ENCODE measurements at places on chromosomes 1 and 21. TPM values are rescaled to one million over a fixed set of nuclear protein-coding genes. Genes with fewer than 3 reads are reported as not detected.
A peak's percentile ranks its signal among the peaks of the same experiment; 100 is the strongest.

PCAT6 gene
- 0.83 TPM for total RNA-seq

TMEM81 gene
- 3.5 TPM for total RNA-seq

FOXO6 gene
- 0.55 TPM for total RNA-seq

PRAMEF14 gene
- not detected for total RNA-seq

LDLRAD1 gene
- not detected for total RNA-seq

PLA2G2C gene
- not detected for total RNA-seq

LCE2C gene
- not detected for total RNA-seq

PEAR1 gene
- total RNA-seq, result not detected

GRCh38 chr1:169070547-169070946 is 35.9 kb upstream of the ATP1B1 start:
- no peak overlapping the region for H3K4me3 ChIP-seq
- no peaks in the 10 kb centered on the region for H3K4me1 ChIP-seq
- H3K27ac ChIP-seq, result no peak overlapping the region
- H3K27me3 ChIP-seq, result peaks cover 12% of the 10 kb centered on the region

- no peaks in the 10 kb centered on the region for H3K36me3 ChIP-seq
- H3K27me3 ChIP-seq, result peaks cover 14% of the 10 kb centered on the region
- H3K4me1 ChIP-seq, result peaks cover 13% of the 10 kb centered on the region
- H3K4me3 ChIP-seq, result peak overlapping the region; percentile 56
These were observed 4.5 kb downstream of the C1orf232 start for GRCh38 chr1:26164036-26164860.

GRCh38 chr1:220884109-220884980 is 5.1 kb downstream of the HLX start:
- no peak for DNase-seq
- H3K36me3 ChIP-seq, result peaks cover 33% of the 10 kb centered on the region
- H3K27me3 ChIP-seq, result peaks cover 26% of the 10 kb centered on the region
- H3K27ac ChIP-seq, result no peak overlapping the region
- peaks cover 31% of the 10 kb centered on the region for H3K4me1 ChIP-seq
- no peak overlapping the region for H3K4me3 ChIP-seq

- no peaks in the 10 kb centered on the region for H3K27me3 ChIP-seq
- H3K36me3 ChIP-seq, result no peaks in the 10 kb centered on the region
- peaks cover 20% of the 10 kb centered on the region for H3K4me1 ChIP-seq
- no peak for DNase-seq
- no peak overlapping the region for H3K27ac ChIP-seq
These were observed 200.7 kb downstream of the LHX8 start for GRCh38 chr1:75334876-75335389.

GRCh38 chr1:239833723-239834122 is 258.0 kb upstream of the FMN2 start:
- no peaks in the 10 kb centered on the region for H3K36me3 ChIP-seq
- no peaks in the 10 kb centered on the region for H3K4me1 ChIP-seq
- no peak overlapping the region for H3K4me3 ChIP-seq
- DNase-seq, result no peak
- H3K27me3 ChIP-seq, result no peaks in the 10 kb centered on the region
- no peak overlapping the region for H3K27ac ChIP-seq

DNA sequence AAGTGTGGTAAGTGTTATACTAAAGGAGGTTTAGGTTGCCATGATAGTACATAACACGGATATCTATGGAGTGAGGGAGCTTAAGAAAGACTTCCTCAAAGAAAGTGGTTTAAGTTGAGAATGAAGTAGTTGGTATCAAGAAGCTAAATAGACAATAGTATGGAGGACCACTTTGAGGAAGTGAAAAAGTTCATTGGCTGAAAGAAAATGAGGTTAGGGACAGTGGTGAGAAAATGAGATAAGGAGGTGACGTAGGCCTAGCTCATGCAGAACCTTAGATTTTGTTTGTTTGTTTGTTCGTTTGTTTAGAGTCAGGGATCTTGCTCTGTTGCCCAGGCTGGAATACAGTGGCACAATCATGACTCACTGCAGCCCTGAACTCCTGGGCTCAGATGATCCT is 72.2 kb upstream of the PPIH start:
- no peak overlapping the region for H3K4me3 ChIP-seq
- DNase-seq, result no peak
- no peaks in the 10 kb centered on the region for H3K27me3 ChIP-seq
- H3K4me1 ChIP-seq, result peaks cover 3% of the 10 kb centered on the region

DNA sequence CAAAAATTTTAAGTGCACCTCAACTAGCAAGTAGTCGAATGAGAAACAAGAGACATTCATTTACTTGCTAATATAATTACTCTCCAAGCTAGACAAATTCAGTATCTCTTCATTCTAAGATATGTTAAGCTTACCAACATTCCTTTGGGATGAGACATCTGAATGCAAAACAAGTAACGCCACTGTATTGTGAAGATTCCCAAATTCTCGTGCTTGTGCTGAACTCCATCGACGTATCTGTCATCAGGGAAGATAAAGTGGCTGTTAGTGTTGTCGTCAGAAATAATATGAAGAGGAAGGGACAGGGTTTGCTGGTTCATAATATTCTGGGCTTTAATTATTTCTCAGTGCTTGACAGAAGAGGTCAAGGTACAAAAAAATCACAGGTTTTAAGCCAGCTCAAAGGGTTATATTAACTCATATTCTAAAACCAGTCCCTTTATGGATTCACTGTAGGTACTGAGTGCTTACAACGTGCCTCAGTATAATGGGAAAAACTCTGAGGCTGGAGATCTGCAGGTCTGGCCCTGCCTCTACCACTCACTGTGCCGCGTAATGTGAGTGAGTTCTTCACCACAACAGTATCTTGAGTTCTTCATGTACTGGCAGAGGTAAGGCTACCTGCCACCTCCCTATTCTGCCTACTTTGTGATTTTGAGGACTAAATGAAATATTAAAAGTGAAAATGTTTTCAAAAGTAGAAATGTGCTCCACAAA is 42.0 kb downstream of the PCSK9 start:
- no peak for DNase-seq
- H3K27ac ChIP-seq, result no peak overlapping the region
- H3K36me3 ChIP-seq, result peaks cover 96% of the 10 kb centered on the region
- H3K27me3 ChIP-seq, result no peaks in the 10 kb centered on the region
- no peaks in the 10 kb centered on the region for H3K4me1 ChIP-seq

- DNase-seq, result no peak
- peaks cover 2% of the 10 kb centered on the region for H3K4me1 ChIP-seq
- H3K27ac ChIP-seq, result no peak overlapping the region
- no peak overlapping the region for H3K4me3 ChIP-seq
- no peaks in the 10 kb centered on the region for H3K36me3 ChIP-seq
- peaks cover 17% of the 10 kb centered on the region for H3K27me3 ChIP-seq
These were observed 18.1 kb downstream of the RD3 start for GRCh38 chr1:211473823-211474222.

- no peak overlapping the region for H3K4me3 ChIP-seq
- H3K27me3 ChIP-seq, result peaks cover 19% of the 10 kb centered on the region
- no peaks in the 10 kb centered on the region for H3K4me1 ChIP-seq
- DNase-seq, result no peak
- H3K27ac ChIP-seq, result no peak overlapping the region
- no peaks in the 10 kb centered on the region for H3K36me3 ChIP-seq
These were observed 70.6 kb upstream of the GJB5 start for GRCh38 chr1:34684266-34684665.

GRCh38 chr1:61425040-61425439 is 299.9 kb downstream of the TM2D1 start:
- H3K4me1 ChIP-seq, result peaks cover 5% of the 10 kb centered on the region
- H3K36me3 ChIP-seq, result no peaks in the 10 kb centered on the region
- no peak overlapping the region for H3K27ac ChIP-seq
- no peaks in the 10 kb centered on the region for H3K27me3 ChIP-seq
- no peak overlapping the region for H3K4me3 ChIP-seq
- no peak for DNase-seq

GRCh38 chr1:210951279-210951678 is 182.7 kb downstream of the KCNH1 start:
- no peaks in the 10 kb centered on the region for H3K36me3 ChIP-seq
- H3K27ac ChIP-seq, result no peak overlapping the region
- H3K27me3 ChIP-seq, result no peaks in the 10 kb centered on the region
- no peaks in the 10 kb centered on the region for H3K4me1 ChIP-seq

DNA sequence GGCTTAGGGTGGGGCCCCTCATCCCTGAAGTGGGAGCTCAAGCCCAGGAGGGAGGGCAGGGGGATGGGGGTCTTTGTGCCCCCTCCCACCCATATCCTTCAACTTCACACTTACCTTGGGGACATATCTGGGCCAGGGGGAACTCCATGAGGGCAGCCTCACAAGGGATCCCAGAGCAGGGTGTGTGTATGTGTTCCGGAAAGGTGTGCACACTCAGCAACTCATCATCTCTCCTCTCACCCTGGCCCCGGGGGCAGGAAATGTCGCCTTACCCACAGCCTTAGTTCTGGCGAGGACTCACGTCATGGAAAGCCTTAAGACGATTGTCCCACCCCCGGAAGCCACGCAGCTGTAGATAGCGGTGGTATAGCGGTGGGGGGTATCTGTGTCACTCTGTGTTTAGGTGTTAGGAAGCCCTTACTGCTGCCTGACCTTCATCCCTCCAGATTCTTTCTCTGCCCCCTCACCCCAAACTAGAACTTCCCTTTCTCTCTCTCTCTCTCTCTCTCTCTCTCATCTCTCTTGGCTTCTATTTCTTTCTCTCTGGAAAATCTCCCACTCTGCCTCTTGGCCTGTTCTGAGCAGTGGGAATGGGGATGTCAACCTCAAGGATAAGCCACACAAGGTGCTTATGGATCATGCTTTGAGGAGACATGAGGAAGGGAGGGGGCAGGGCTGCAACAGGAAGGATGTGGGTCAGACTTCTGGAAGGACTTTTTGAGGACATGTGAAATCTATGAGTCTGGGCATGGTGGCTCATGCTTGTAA is at the start of gene SH2D2A:
Gene SH2D2A (minus strand): TSS at position 288 of the 768 bp plus-strand sequence. CDS start 140 bp downstream, at position 148.
- peak within 1 kb of the TSS; percentile 58 for H3K4me3 ChIP-seq
- H3K4me1 ChIP-seq, result peaks cover 32% of the 10 kb centered on the region
- H3K27ac ChIP-seq, result peak within 1 kb of the TSS; percentile 65
- H3K36me3 ChIP-seq, result no peaks in the 10 kb centered on the region

GRCh38 chr1:39720094-39720999 is 18.3 kb upstream of the PPIE start:
- H3K4me1 ChIP-seq, result peaks cover 2% of the 10 kb centered on the region
- no peak overlapping the region for H3K27ac ChIP-seq
- no peak for DNase-seq
- H3K27me3 ChIP-seq, result peaks cover 37% of the 10 kb centered on the region

- no peak overlapping the region for H3K27ac ChIP-seq
- no peak for DNase-seq
- H3K4me3 ChIP-seq, result no peak overlapping the region
- no peaks in the 10 kb centered on the region for H3K27me3 ChIP-seq
These were observed 129.1 kb downstream of the S1PR1 start for GRCh38 chr1:101365878-101366277.

DNA sequence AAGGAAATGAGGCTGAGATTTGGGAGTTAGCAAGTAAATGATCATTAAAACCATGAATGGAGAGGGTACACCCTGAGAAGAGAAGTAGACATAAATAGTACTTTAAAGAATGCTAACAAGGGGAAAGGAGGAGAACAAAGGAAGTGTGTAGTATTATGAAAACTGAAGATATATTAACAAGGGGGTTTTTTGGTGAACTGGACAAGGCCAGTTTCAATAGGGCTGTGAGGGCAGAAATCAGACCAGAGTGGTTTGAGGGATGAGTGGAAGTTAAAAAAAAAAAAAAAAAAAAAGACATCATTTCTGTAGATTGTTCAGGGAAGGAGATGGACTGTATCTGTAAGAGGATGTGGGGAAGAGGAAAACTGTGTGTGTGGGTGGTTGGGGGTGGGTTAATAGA is 137.1 kb downstream of the PLA2G4A start:
- no peaks in the 10 kb centered on the region for H3K27me3 ChIP-seq
- no peak for DNase-seq

- DNase-seq, result no peak
- H3K4me1 ChIP-seq, result peaks cover 6% of the 10 kb centered on the region
- no peaks in the 10 kb centered on the region for H3K36me3 ChIP-seq
- peaks cover 8% of the 10 kb centered on the region for H3K27me3 ChIP-seq
- no peak overlapping the region for H3K4me3 ChIP-seq
These were observed 32.9 kb upstream of the RASAL2 start for GRCh38 chr1:178060789-178061556.

GRCh38 chr1:226100436-226101391 is 38.2 kb downstream of the H3-3A start:
- H3K36me3 ChIP-seq, result no peaks in the 10 kb centered on the region
- H3K27ac ChIP-seq, result no peak overlapping the region
- DNase-seq, result no peak
- H3K4me3 ChIP-seq, result peak overlapping the region; percentile 87
- peaks cover 13% of the 10 kb centered on the region for H3K4me1 ChIP-seq
- H3K27me3 ChIP-seq, result no peaks in the 10 kb centered on the region

All from activated B cell treated with CpG ODN at 0.5 μM for 24 hours (primary cell).